ENCODE measurements at places on chromosomes 2 and 18.
A peak's percentile ranks its signal among the peaks of the same experiment; 100 is the strongest.

DNA sequence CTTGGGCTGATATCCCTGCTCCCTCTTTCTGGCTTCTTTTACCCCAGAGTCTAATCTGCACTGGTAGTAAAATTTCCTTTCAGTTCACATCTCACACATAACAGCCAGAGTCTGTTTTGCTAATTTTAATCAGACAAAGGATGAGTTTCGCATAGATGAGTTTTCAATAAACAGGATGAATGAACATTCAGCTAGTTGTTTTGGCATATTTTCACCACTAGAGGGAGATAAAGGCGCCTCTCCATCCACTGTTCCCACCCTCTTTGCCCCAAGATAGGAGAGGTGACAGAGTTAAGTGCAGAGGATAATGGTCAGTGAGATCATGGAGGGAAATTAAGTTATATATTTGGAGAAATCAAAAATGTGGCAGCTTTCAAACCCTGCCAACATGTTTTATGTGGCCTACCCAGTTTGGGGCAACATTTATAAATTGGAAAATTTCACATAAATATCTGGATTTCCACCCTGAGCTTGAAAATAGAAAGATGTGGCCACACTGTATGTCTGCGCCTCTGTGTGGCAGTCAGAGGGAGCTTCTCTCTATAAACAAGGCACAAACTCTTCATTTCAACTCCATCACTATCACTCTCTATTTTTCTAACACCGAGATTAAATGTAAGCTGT is 48.5 kb upstream of the DTNA start:
- DNase-seq, result peak; percentile 25

- no peak for DNase-seq
These were observed 83.8 kb downstream of the NCK2 start for GRCh38 chr2:105828558-105828957.

GRCh38 chr18:9874728-9875127 is 11.0 kb upstream of the TXNDC2 start:
- DNase-seq, result no peak

DNA sequence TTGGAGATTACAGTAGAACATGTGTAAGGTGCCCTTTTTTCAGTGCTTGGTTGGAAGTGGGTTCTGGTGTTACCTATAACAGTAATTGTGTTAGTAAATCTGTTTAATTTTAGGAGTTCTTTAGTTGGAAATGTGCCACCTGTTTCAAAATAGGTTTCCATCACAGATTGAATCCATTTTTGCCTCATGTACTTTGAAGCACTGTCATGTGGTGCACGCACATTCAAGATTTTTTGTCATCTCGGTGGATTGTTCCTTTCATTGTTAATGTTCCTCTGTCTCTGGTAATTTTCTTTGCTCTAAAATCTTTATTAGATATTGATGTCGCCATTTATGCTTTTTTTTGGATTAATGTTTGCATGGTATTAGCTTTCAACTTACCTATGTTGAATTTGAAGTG is 1.3 kb downstream of the ATP9B start:
- no peak for DNase-seq

GRCh38 chr2:237529452-237530402 is 36.6 kb upstream of the PRLH start:
- no peak for DNase-seq

DNA sequence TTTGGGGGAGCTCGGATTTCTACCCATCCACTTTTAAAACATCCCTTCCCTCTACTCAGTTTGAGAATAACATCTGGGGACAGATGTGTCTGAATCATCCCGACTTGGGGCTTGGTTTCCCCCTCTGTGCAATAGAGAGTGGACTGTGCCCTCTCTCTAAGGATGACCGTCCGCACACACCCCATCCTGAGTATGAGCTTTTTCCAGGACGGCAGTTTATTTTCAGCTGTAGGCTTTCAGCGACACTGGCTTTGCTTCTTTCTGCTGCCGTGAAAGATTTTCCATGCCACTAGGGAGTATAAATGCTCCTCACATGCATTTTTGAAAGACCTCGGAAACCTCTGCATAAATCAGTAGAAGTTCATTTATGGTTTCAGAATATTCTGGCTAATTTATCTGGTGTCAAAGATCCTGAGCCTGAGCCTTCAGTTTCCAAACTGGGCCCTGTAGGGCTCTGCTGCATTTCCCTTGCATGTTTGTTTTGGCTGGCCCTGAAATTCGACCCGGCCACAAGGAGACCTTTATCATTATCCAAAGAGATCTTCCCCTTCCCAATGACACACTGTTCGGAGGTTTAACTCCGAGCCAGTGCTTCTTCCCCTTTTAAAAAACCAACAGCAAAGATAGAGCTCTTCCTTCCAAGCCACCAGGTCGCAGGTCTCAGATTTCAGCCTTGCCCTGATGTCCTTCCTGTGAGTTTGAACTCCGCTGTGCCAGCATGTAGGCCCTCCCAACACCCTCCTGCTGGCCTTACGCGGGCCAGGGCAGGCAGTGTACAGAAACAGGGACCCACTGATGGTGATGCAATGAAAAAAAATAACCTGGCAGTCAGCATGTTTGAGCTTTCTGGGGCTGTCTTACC is 53.3 kb downstream of the FECH start:
- DNase-seq, result no peak

DNA sequence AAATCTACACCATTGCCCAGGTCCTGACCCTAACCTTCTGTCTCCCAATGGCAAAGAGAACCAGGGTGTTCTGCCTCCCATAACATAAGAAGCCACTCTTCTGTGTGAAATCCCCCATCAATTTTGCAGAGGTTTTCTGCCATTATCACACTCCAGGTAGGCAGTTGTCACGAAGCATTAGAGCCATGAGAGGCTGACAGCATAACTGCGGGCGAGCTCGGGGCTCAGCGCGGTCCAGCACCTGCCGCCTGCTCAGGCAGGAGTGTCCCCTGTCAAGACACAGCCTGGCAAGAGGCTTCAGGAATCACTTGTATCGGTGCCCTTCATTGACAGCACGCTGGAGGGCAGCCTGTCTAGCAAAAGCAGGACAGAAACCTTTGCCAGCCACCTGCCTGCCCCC is 251.2 kb downstream of the SATB2 start:
- DNase-seq, result no peak

DNA sequence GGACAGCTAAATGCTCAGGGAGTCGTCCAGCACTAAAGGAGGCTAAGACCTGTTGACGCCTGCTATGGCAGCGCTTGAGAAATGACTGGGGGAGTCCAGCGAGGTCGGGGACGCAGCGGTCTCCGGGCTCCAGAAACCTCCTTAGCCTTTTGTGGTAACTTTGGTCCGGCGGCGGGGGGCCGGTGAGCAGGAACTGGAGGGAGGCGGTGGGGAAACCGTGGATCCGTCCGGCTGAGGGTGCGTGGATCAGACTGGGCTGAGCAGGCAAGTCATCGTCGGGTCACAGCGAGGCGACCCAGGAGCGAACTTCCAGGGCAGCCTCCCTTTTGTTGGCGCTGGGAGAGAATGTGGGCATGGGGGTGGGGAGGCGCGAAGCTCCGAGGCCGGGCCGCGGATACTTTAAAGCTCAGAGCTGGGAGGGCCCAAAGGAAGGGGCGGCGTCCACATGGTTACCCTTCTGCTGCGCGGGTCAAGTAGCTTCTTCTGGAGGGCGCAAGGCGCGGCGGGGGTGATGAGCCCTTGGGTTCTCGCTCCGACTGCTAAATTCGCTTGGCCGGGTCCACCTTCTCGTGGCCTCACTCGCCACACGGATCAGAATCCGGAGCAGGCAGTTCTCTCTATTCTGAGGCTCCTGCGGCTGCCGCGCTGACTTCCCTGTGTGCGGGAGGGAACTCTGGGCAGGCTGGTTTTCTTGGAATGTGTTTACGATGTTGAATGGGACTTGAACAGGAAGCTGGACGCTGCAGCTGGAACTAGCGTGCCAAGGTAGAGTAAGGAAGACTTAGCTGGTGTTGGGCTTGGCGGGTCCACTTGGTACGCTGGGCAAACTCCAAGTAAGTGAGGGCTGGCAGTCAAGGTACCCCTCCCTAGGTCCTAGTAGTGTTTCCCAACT is 920 bp downstream of the GULP1 start:
- no peak for DNase-seq

DNA sequence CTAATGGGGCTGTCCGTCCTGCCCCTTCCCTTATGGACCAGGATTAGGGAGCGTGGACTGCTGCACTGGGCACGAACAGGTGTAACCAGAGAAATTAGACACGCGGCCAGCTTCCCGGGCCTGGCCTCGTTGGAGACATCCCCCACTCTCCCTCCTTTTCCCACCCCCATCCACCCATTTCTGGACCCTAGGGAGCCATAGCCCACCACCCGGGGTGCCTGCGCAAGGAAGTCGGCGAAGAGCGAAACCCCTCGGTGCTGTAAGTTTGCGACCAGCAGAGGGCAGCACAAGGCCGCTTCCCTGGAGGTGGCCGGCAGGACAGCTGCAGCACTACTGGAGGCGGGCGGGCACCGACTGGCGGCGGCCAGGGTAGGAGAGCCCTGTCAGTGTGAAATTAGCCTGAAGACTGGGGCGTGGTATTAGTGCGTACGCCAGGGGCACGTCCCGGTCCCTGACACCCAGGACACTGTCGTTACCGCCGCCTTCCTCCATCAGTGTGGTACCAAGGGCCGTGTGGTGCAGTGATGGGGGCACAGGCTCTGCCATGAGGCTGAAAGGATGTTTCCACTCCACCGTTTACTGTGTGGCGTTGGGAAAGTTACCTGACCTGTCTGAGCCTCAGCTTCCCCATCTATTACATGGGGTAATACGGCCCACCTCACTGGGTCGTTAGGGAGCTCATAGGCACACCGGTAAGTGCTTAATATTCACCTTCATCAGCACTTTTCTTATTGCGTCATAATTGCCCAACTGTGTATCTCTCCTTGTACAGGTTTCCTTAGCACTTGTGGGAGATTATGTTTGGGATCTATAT is 36.0 kb upstream of the CD207 start:
- DNase-seq, result peak; percentile 52

DNA sequence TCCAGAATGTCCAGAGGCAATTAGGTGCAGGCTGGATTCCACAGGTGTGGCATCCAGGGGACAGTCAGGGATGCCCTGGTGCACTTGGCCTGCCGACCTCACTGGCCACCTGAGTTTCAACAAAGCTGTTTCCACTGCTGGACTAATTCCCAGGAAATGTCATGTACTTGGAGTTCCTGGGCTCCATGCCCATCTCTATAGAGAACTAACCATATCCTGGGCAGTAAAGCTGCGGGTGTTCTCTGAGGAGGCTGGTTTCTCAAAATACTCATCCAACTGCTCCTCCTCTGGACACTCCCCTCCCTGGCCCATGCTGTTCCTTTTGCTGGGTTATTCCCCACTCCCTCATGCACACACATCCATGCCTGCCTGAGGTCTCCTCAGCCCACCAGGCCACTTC is 161.9 kb upstream of the SKOR2 start:
- no peak for DNase-seq

DNA sequence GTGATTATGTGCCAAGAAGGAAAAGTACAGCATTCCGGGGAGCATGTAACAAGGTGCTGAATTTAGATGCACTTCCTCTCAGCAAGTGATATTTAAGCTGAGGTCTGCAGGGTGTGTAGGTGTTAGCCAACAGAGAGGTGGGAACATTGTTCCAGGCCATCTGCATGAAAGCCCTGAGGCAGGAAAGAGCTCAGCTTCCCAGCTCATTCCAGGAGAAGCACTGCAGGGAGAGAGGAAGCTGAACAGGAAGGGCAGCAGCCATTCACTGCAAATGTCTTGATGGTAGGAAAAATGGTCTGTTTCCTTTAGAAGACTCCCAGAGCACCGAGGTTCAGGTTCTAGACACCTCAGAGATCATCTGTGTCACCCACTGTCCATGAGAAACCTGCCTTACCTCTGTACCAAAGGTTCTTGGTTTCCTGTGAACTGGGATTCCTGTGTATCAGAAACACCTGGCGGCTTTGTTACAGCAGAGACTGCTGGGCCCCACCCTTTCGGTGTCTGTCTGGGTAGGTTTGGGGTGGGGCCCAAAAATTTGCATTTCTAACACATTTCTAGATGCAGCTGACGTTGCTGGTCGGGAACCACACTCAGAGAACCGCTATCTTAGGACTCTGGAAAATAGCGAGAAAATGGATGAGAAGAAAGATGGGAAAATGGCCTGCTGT is 84.0 kb downstream of the RTN4 start:
- DNase-seq, result no peak

- DNase-seq, result no peak
These were observed 27.3 kb downstream of the SLC4A10 start for GRCh38 chr2:161651547-161651946.

DNA sequence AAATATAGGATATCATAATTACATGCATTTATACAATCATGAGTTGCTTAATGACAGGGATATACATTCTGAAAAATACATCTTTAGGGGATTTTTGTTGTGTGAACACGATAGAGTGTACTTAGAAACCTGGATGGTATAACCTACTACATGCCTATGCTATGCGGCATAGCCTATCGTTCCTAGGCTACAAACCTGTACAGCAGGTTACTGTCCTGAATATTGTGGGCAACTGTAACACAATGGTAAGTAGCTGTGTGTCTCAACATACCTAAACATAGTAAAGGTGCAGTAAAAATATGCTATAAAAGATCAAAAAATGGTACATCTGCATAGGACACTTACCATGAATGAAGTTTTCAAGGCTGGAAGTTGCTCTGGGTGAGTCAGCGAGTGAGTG is 6.5 kb downstream of the C2orf72 start:
- DNase-seq, result no peak

DNA sequence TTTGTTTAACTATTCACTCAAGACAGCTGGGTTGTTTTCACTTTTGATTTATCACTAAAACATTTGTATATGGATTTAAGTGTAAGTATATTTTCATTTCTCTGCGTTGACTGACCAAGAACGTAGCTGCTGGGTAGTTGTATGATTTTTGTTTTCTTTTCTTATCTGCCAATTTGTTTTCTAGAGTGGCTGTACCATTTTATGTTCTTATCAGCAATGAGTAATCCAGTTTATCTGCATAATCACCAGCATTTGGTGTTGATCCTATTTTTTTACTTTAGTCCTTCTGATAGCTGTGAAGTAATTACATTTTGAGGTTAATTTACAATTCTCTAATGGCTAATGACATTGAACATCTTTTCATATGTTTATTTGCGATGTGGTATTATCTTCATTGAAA is 1178.4 kb upstream of the TMEFF2 start:
- no peak for DNase-seq

DNA sequence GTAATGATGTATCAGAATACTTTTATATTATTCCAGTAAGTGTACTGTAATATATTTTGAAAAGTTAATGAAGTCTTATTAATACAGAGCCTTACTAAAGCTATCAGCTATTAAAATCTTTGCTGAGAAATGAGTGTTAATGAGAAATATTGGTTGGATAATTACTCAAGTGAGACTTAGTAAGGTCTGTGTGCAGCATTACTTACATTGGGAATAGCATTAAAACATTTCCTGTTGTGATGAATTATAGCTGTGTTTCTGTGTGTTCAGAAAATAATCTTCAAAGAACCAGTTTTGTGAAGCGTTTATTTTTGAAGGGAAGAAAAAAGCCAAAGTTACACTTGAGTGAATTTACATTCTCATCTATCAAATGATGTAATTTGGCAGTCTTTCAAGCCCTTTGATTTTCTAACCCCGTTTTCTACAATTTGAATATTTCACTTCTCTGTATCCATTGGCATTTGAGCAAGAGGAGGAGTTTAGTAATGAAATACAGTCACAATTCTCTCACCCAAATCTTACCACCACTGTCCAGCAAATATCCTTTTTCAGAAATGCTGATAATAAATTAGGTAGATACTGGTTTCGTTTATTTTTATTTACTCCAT is 123.5 kb upstream of the BOD1L2 start:
- no peak for DNase-seq
